ENCODE measurements at places on chromosomes 16 and 17. TPM values are rescaled to one million over a fixed set of nuclear protein-coding genes. Genes with fewer than 3 reads are reported as not detected.

Gene CD7
- not detected for total RNA-seq

Gene CD19
- not detected for total RNA-seq

- DNase-seq, result no peak
Observed at GRCh38 chr17:78208486-78208885, 5.6 kb upstream of the BIRC5 start.

- no peak for DNase-seq
Observed at GRCh38 chr17:59695945-59696681, 11.1 kb downstream of the PTRH2 start.

GRCh38 chr17:50919321-50920040 lies 53.3 kb upstream of the TOB1 start:
- peak; percentile 98 for DNase-seq

- no peak for DNase-seq
Observed at GRCh38 chr16:10827691-10828341, 9.2 kb upstream of the TVP23A start.

DNA sequence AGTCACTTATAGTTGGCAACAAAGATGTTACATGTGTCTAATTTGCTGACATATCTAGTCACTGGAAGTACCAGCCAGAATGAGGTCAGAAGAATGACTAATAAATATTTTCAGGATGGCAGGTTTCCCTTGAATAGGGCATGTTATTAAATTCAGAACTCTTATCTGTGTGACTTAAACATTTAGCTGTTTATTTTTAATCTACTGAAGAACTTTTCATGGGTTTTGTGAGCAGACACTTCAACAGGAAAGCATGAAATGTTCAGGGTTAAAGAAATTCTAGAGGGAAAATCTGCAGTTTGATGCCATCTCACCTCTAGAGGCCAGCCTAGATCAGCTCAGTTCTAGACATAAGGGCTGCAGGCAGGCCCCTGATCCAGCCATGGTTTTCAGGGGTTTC lies 13.2 kb downstream of the JPT2 start:
- DNase-seq, result no peak

- peak; percentile 41 for DNase-seq
Observed at GRCh38 chr16:62041401-62041800, 5.2 kb upstream of the CDH8 start.
